ENCODE measurements at places on chromosomes 7 and 10.

- DNase-seq = no peak
Measured at GRCh38 chr7:139989366-139990141, 73.2 kb downstream of the PARP12 start.

- DNase-seq = no peak
Measured at GRCh38 chr7:123995617-123996326, 37.1 kb downstream of the TMEM229A start.

DNA sequence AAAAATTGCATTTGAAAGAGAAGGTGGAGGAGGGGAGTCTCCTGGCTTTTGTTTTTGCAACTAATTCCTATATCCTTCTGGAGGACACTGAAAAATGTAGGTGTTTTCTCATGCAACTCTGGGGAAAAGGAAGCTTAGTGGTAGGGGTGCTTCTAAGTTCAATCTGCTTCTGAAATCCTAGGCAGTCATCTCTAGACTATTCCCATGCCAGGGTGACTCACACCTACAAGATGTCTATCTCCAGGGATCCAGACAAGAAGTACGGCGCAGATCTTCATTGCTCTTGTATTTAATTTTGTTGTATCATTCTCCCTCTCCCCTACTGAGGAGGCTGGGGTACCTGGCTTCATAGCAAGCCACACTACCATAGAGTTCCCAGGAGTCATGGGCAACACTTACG, 258.8 kb downstream of the PHF14 start:
- DNase-seq = no peak

- DNase-seq = peak; percentile 77
Measured at GRCh38 chr10:71878327-71879034, 27.4 kb upstream of the PSAP start.

- no peak for DNase-seq
Measured at GRCh38 chr10:113498997-113499396, 53.9 kb upstream of the HABP2 start.

DNA sequence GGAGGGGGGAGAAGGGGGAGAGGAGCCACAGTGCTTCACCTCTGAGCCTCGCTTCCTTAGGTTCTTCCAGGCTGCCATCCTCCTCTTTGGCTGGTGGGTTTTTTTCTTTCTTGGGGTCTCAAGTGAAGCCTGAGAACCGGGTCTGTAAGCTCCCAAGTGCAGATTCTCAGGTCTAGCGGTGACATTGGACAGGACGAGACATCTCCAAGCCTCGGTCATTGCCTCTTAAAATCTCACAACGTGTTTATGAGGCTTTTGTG, 817 bp upstream of the IL15RA start:
- no peak for DNase-seq

- no peak for DNase-seq
Measured at GRCh38 chr7:95493247-95493646, 7.5 kb downstream of the ASB4 start.

- no peak for DNase-seq
Measured at GRCh38 chr10:12377658-12378290, 28.4 kb downstream of the CAMK1D start.

DNA sequence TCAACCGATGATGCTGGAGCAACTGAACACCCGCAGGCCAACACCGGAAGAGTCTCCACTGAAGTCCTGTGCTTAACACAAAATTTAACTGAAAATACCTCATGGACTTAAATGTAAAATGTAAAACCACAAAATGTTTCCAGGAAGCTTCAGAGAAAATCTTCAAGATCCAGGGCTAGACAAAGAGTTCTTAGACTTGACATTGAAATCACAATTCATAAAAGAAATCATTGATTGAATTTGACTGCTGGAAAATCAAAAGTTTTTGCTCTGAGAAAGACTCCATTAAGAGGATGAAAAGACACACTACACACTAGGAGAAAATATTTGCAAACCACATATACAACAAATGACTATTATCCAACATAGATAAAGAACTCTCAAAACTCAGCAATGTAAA, 234.7 kb upstream of the PPP2R2D start:
- DNase-seq = no peak

Measured in HL-60 (cell line).